HL-60 (cell line): ENCODE measurements at places on chromosomes 3 and 15.

- no peak for DNase-seq
Measured at GRCh38 chr3:172519740-172520139, 3.5 kb downstream of the TNFSF10 start.

- DNase-seq, result no peak
Measured at GRCh38 chr3:98709441-98709840, 53.7 kb upstream of the ST3GAL6 start.

- DNase-seq, result no peak
Measured at GRCh38 chr3:71616571-71617021, 33.1 kb upstream of the FOXP1 start.

GRCh38 chr3:34863485-34863884, 775.8 kb upstream of the ARPP21 start:
- DNase-seq, result no peak

DNA sequence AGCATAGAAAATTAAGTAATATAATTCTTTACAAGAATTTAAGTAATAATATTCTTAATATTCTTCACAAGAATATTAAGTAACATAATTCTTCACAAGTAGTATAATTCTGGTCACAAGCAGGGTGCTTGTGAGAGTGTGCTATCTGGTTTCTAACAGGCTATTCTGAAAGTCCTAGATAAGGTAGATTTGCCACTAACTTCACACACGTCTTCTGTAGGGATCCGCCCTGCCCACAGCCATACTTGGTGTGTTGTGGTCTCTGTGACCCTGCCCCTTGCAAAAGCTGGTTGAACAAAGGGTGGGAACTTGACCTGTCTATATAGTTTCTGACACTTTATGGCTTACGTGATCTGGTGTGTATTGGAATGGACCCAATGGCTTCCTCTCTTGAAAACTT, 253.4 kb upstream of the MDFIC2 start:
- DNase-seq, result no peak

- DNase-seq, result no peak
Measured at GRCh38 chr15:90765966-90766365, 48.8 kb downstream of the BLM start.

DNA sequence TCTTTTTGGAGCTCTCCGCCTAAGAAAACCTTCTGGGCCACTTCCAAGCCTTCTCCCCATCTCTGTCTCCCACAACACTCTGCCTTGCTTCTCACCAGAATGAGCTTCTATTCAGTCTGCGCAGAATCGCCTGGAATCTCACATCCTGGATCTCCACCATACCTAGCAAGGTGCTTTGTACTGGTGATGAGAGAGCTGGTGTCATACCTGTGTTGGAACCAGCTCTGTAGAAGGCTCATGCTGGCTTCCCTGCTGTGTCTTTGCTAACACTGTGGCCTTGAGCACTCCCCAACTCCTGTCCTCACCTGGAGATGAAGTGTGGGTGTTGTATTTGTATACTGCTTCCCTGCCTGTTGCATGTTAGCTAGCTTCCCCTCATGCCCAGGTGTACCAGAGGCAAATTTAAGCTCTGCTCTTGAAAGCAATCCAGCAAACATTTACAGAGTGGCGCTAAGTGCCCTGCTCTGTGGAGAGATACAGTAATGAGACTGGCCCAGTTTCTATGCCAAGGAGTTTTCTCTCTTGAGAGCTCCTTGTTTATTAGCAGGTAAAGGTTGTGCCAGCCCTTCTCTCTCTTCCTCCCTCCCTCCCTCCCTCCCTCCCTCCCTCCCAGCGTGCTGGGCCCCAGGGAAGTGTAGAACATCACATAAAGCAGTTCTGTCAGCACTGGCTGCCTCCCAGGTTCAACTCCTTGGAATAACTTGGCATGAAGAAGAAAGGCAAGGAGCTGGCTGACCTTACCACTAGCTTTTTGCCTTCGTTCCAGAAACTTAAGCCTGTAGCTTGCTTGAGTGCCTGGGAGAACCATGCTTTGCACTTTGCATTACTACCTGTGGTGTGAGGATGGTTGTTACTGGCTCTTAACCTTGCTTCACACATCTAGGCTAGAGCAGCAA, 54.9 kb downstream of the TRIM71 start:
- DNase-seq, result no peak

- DNase-seq, result no peak
Measured at GRCh38 chr15:59420986-59421618, 16.9 kb upstream of the FAM81A start.

GRCh38 chr15:99562238-99562637, 3.5 kb upstream of the MEF2A start:
- DNase-seq, result no peak

DNA sequence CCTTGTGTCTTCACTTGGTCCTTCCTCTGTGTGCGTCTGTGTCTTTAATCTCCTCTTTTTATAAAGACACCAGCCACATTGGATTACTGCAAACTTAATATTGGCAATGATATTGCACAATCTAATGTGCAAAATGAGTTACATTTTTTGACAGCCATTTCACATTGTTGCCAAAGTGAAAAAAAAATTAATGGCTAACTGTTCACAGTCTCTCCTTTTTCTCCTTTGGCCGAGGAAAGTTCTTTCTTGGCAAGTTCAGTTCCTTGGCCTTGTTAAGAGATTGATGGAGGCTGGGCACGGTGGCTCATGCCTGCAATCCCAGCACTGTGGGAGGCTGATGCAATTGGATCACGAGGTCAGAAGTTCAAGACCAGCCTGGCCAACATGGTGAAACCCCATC, 62.2 kb upstream of the ZNF280D start:
- DNase-seq, result no peak

GRCh38 chr15:38814891-38815290, 250.3 kb upstream of the RASGRP1 start:
- DNase-seq, result no peak

DNA sequence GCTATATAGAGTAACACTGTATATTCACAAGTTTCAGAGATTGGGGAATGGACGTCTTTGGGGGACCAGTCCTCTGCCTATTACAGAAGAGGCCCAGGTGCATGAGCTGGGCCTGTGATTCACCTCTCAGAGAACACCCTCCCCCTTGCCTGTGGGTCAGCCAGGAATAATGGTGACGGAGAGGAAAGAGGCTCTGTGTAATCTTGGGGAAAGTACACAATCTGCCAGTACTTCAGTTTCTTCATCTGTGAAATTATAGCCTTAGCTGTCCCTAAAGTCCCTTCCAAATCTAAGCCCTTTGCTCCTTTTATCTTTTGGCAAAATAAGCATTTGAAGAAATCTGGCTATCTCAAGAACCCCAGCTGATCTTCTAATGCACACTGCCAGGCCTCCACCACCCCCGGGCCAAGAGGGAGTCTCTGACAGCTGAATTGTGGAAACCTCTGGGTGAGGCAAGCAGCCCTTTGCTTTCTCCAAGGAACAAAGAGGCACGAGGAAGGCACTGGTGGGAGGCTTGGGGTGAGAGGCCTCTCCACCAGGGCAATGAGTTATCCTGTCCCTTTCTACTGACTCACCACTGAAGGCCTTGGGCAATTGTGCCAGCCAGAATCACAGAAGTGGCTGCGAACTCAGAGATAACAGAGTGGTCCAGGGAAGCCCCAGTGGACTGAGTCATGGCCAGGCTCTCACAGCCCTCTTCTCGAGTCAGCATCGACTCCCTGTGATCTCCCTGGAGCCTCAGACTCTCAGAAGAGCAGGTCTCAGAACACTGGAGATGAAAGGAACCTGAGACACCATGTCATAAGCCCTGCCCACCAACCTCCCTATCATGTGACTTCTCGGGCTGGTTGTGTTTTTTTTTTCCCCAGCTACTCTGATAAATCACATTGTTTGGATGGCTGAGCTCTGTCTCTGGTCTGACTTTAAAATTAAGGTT, 31.8 kb downstream of the CCNL1 start:
- no peak for DNase-seq

- no peak for DNase-seq
Measured at GRCh38 chr3:49469037-49469935, 781 bp upstream of the DAG1 start.

- DNase-seq, result no peak
Measured at GRCh38 chr3:191702121-191702520, 241.2 kb downstream of the PYDC2 start.

GRCh38 chr3:134564991-134565390, 79.1 kb downstream of the CEP63 start:
- no peak for DNase-seq

DNA sequence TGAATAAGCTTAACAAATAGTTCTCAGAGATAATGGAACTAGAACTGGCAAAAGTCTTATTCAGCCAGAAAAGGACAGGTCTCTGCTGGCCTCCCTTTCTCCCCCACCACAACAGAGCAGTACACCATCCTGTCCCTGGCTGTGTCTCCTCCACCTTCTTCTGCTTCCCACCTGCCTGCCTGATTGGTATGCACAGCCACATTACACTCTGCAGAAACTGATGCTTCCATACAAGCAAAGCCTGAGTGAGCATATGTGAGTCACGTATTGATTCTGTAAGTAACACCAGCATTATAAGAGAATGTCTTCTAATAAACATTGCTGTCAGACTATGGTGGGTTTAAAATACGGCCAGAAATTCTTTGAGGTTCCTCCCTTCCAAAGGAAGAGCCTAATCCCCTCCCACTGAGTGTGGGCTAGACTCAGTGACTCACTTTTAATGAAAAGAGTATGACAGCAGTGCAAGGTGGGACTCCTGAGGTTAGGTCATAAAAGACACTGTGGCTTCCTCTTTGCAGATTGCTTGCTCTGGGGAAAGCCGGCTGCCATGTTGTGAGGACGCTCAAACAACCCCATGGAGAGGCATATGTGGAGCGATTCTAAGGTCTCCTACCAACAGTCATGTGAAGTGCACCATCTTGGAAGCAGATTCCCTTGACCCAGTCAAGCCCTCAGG, 44.4 kb downstream of the ANXA2 start:
- no peak for DNase-seq
